ENCODE measurements at places on chromosomes 2 and 18.
A peak's percentile ranks its signal among the peaks of the same experiment; 100 is the strongest.

- DNase-seq = no peak
Measured at GRCh38 chr2:10983711-10984110, 72.0 kb downstream of the KCNF1 start.

DNA sequence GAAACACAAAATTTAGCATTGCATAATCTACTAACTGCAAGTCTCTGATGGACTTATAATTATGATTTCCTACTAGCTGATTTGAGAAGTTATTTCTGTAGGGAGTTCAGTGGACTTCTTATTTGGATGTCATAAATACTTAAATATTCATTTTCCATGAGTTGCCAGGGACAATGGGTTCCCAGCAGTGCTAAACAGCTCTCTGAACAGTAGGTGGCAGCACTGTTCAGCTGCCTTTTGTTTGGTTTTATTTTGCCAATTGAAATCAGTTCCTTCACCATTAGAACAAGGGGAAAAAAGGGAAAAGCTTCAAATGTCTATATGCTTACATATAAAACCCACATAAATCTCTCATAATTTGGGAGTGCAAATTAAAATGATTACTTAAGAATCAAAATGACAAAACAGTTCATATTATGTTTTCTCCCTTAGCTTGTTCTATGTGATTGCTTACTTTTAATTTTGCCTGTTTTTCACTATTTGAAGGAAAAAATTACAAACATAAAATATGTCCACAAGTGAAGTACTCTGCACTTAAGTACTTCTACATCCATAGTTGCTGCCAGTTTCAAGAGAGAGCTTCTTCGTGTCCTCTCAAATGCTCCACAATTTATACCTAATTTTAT is 898.9 kb downstream of the CPS1 start:
- DNase-seq = peak; percentile 48

DNA sequence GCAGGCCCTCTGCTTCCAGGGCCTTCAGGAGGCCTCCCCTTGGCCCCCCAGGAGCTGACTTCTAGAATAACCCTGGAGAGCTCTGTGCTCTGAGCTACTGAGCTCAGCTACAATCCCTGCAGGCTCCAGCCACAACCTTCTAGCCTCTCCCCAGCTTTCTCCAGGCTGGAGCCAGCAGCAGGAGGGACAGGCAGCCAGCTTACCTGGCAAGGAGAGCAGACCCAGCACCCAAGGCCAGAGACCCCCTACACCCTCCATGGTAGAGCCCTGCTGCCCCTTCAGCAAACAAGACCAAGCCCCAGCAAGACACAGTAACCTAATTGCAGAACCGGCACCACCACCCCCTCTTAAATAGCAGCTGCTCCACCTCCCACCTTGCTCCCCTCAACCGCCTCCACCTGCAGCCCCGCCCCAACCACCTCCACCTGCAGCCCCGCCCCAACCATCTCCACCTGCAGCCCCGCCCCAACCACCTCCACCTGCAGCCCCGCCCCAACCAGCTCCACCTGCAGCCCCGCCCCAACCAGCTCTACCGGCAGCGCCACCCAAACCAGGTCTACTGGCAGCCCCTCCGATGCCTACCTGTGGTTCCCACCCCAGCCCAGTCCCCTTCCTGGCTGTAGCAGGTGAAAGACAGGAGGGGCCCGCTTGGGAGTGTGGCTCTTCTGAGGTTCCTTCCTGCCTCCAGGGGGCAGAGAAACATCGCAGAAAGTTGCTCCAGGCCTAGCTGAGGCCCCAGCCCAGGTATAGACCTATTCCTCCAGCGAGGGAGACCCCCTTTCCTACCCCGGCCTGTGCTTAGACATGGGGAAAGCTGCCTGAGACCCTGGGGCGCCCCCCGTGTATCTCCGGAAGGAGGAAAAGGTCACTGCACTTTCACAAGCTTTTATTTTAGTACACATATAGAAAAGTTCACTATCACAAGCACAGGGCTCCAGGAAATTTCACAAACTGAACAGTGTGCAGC is at the start of gene ASTL:
Gene ASTL (minus strand): TSS at position 324 of the 967 bp plus-strand sequence. CDS start 66 bp downstream, at position 258.
- DNase-seq = peak; percentile 60

GRCh38 chr2:171590116-171590515 is 67.8 kb downstream of the CYBRD1 start:
- DNase-seq = no peak

GRCh38 chr2:167933097-167933814 is 314.1 kb downstream of the STK39 start:
- DNase-seq = no peak

GRCh38 chr2:173040729-173041128 is 34.9 kb upstream of the MAP3K20 start:
- no peak for DNase-seq

GRCh38 chr2:182242609-182243008 is 184.2 kb downstream of the PDE1A start:
- no peak for DNase-seq

DNA sequence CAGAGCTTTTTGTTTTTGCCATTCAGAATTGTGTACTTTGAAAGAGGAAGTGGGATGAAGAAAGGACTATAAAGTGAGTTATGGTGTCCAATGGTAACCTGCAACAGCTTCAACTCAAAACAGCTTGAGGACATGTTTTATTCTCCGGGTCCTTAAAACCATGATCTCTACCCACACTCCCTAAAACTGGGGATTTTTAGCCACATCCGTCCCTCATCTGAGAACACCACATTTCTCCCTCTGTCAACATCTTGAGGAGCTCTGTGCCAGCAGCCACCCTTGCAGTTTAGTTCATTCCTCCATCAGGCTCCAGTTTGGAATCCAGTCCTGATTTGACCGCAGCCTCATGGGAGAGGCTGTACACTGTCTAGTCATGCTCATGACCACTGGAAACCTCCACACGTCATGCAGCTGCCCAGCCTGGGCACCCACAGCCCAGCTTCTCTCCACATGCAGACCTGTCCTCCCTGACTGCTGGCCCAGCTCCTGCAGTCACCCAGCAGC is 62.6 kb downstream of the C18orf63 start:
- DNase-seq = no peak

- no peak for DNase-seq
Measured at GRCh38 chr18:12928641-12929040, 19.2 kb upstream of the SEH1L start.

- DNase-seq = no peak
Measured at GRCh38 chr2:72623481-72623880, 202.4 kb downstream of the EXOC6B start.

DNA sequence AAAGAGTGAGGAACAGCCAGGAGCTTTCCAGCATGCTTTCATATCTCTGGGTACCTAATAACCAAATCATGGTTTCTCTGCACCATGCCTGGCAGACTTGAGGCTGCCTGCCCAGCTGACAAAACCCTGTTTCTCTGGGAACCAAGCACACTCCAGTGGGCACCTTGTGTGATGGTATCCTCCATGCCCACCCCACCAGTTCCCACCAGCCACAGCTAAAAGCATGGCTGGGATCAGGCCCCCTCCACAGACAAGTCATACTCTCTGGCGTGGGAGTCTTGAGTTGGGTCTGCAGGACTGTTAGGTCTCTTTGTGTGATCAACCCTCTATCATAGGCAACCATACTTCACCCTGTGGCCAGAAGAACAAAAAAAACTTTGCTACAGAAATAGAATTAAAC is 56.0 kb downstream of the TMEM163 start:
- DNase-seq = no peak

DNA sequence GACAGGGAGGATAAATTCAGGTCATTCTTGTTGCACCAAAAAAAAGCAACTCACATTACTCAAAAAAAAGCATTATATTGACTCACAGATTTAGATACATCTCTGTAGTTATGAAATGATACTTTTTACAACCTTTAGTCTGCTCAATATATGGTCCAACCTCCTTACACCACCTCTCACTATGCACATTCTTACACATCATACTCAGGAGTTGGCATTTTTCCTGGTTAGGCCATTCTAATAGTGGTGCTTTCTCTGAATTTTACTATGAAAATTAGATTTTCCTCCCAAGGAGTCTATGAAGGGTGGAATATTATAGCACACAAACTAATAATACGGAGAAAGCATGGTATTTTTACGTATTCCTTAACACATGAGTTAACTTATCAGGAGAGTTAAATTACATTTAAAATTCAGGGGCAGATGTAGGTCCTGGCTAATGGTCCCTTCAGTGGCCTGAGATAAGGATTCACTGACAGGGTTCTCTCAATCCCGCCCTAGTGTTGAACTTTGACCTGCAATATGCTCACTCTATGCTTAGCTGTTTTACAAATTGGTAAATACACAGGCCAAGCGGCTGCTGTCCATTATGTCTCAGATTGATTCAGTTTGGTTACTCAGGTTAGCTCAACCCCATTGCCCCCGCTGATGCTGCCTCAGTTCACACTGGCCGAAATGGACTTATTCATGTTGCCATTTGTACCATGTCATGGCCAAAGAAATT is 153.6 kb downstream of the NCKAP5 start:
- DNase-seq = no peak

GRCh38 chr2:12302140-12302539 is 414.6 kb upstream of the TRIB2 start:
- DNase-seq = no peak

DNA sequence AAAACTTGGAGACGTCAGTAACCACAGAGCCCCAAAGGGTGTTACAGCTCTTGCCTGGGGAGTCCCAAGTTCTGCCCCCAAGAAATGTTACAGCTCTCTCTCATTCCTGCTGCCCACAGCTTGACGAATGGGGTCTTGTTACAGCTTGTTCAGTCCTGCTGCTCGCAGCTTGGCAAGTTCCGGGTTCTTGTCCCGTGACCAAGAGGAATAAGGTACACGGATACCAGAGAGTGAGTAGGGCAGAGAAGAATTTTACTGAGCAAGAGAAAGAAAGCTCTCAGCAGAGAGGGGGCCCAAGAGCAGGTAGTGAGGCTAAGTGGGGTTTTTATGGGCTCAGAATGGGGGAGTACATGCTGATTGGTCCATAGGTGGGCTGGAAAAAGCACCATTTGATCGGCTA is 27.2 kb downstream of the SLC39A6 start:
- DNase-seq = no peak

DNA sequence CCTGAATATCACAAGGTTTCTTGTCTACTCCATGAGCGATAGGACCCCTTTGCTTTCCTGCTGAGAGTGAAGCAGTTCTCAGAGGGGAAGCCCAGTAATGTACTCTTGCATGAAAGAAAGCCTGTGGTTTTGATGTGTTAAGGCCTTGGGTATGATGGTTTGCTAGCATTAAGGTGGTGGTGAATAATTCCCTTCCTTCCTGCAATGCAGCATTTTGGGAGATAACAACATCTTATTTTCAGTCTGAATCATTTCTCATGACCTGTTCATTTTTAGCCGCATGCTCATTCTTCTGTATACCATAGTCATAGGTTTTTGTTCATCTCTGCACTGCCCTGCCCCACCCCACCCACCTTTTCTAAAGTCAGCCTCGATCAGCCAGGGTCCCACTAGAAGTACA is 66.2 kb downstream of the HNMT start:
- DNase-seq = no peak

GRCh38 chr2:105231232-105231619 is 10.3 kb upstream of the GPR45 start:
- DNase-seq = no peak

DNA sequence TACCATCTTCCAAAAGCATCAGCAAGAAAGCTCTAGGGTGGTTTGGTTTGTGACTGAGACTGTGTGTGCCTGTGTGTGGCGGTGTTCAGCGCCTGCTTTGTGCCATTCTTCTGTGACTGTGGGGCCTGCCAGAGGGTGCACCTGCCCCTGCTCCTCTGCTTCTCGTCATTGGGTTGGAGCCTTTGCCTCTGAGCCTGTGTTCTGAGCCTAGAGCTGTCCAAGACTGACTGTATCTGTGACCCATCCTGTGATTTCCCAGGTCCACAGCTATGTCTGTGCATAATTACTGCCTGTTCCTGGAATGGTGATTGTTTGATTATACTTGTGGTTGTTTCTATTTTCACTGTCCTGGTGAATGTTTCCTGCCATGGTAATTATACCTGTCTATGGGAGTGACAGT is 57.1 kb upstream of the KLHL29 start:
- DNase-seq = no peak

Measured in suppressor macrophage treated with lipopolysaccharide for 1 hour (primary cell).